ENCODE measurements at places on chromosomes 7 and 10.

DNA sequence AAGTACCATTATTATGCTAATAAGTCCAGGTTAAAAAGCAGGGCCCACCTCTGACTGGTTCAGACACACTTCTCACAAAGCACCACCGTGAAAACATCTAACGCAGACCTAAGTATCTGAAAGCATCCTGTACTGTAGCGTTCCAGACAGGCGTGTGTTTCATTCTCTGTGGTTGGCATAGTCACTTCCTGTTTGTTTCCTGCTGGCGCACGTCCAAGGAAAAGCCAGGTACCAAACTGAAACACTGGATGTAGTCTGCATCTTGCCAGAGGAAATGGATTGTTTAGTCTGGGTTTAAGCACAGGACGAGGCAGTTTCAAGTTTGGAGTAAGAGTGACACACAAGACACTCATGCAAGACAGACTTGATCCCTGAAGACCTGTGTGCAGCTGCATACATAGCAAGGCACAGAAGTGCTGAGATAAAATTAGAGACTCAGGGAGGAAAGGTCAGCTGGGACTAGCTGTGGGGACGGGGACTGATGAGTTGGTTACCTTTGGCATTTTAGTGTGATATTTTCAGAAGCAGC lies 23.3 kb downstream of the BPGM start:
- DNase-seq: peak; percentile 73

GRCh38 chr10:61832866-61833481 lies 68.5 kb upstream of the ARID5B start:
- no peak for DNase-seq

DNA sequence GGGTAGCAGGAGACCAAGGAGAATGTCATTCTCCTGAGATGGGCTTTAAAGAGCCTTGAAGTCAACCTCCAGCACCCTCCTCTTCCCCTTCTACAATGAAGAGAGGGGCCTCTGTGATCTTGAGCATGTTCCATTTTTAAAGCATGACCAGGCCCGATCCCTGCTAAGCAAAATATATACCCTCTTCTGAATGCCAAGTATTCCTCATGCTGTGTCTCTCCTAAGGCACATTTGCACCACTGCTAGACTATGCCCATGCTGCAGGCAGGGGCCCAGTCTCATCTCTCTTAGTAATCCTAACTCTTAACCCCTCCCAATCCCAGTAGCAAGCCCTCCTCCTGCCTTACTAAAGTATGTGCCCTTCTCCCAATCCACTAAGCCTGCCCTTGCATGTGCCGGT lies 18.4 kb downstream of the SORBS1 start:
- DNase-seq: no peak

- DNase-seq: no peak
Observed at GRCh38 chr7:69656890-69657289, 58.6 kb downstream of the AUTS2 start.

GRCh38 chr10:81920213-81920829 lies 45.3 kb downstream of the NRG3 start:
- DNase-seq: peak; percentile 21
